GM12892 (cell line): ENCODE measurements at places on chromosomes 6 and 20.

DNA sequence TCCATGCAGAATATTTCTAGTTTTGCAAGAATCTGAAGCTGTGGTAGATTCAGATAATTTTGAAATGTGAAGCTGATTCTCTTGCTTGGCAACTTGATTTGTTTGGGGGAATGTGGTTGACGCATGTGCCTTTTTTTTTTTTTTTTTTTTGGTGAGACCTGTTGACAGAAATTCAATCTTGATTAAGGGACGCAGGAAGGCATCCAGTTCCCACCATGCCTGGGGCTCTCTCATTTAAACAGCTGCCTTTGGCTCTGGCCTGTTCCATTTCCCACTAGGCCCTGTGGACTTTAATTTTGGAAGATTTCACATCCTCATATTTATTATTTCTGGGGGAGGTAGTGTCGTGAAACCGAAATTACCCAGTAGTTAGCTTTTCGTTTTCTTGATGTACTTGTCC, 8.6 kb downstream of the TPX2 start:
- no peak for DNase-seq

GRCh38 chr20:43799150-43799711, 72.4 kb upstream of the GTSF1L start:
- DNase-seq: no peak

GRCh38 chr20:34532320-34532719, 16.1 kb downstream of the DYNLRB1 start:
- no peak for DNase-seq

DNA sequence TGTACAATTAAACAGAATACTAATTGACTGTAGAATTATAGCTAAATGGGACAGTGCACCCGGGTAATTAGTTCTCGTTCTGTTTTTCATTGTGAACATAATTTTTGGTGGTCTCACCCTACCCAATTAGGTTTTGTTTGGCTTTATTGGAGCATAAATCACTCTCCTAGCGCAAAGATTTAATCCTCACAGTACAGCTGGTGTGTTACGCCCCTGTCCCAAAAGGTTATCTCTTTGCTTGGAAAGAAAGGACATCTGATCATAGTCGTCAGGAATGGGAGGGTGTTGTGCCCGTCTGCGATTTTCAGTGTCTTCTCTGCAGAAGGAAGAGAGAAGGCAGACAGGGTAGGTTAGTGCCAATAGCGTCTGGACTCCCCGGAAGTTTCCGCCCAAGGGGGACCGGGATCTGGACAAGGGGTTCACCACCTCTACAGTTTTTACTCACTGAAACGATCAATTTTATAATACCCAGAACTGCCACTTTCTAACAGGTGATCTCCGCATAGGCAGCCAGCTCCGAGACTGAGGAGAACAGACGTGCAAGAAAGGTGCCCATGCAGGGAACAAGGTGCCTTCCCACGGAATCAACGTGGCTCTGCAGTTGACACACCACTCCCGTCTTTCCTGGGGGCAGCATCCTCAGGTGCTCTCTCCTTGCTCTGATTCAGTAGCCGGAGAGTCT, 617.4 kb upstream of the CDH4 start:
- DNase-seq: no peak

GRCh38 chr6:16533210-16533609, 228.1 kb downstream of the ATXN1 start:
- DNase-seq: no peak

GRCh38 chr20:13423472-13424173, 202.5 kb downstream of the ISM1 start:
- DNase-seq: no peak

- no peak for DNase-seq
These were observed 50.9 kb downstream of the STMND1 start for GRCh38 chr6:17152703-17153102.

- no peak for DNase-seq
These were observed 66.4 kb downstream of the PLEKHG1 start for GRCh38 chr6:150666071-150666470.

DNA sequence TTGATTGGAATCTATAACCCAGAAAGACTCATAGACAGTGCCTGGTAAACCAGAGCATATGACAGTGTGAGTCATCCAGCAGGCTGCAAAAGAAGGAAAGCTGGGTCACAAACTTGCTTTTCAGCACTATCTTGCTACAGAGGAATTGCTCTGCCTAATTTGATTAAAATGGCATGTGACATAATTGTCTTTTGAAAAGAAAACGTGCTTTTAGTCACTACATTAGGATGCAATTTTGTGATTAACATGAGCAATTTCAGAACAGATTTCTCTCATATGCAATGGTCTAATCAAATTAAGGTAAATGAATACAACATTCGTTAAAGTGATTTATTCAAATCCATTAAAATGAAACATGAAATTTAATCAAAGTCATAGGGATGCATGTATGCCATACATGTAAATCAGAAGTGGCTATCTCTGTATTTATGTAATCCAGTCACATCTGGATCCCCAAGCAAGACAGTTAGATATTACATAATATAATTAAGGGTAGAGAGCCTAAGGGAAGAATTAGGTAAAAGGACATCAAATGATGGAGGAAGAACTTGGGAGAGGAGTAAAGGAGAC, 400.0 kb upstream of the HTR1E start:
- no peak for DNase-seq
